ENCODE measurements at places on chromosomes 4 and X.
A peak's percentile ranks its signal among the peaks of the same experiment; 100 is the strongest.

DNA sequence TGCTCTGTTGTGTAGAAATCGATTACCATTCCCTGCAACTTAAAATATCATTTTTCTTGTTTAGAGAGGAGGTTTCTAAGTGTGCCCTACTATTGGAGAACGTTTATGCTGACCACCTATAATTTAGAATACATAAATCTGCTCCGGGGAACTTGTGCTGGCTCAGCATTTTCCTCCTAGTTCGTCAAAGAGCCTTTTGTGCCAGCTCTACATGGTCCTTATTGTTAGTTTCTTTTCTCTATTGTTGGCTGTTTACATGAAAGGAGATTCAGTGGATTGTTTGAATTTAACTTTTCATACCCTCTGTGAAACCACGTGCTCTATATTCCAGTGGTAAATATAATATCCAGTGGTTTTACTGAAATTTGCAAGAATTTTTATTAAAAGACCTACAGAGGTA is 53.4 kb upstream of the ATP8A1 start:
- no peak for DNase-seq

- DNase-seq = no peak
These were observed 34.4 kb upstream of the SLC34A2 start for GRCh38 chr4:25621027-25621930.

DNA sequence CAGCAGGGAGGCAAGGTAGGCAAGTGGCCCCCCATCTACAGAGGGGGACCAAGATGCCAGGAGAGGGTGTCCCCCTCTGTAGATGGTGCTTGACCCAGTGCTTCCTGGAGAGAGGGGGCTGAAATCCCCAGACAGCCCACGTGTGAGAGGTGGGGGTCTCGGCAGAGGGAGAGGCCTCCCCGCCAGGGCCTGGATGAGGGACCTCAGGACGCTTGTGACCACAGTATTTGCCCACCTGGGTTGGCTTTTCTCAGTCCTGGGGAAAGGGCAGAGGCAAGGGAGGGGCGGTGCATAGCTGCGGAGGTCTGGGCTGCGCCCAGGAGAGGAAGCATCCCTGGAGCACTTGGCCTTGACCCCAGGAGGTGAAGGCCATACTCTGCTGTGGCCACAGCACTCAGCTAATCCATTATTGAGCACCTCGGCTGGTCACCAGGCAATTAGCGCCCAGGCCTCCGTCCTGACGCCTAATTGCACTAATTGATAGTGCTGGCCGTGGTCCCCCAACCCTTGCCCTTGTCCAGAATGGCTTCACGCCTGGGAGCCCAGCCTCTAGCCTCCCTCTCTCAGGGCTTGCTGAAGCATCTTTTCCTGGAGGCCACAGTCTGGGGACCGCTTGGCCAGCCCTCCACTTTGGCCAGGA is 30.7 kb downstream of the HMX1 start:
- no peak for DNase-seq

DNA sequence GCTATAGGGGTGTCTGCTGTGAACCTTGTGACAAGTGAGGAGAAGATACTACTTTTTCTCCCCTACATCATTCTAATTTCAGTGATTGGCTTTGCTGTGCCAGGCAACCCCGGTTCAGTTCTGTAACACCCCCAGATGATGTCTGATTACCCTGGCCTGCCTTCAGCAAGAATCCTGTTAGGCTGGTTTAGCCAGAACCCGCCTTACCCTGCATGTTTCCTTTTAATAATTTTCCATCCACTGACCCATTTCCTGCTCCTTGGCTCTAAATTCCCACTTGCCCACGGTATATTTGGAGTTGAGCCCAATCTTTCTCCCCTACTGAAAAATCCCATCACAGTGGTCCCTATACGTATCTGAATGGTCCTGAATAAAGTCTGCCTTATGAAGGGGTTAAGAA is 46.5 kb upstream of the HPSE start:
- DNase-seq = no peak

GRCh38 chrX:6904156-6904555 is 243.4 kb upstream of the STS start:
- DNase-seq = no peak

- peak; percentile 76 for DNase-seq
These were observed at the start of gene SPIN3 for GRCh38 chrX:56995271-56995994. TSS of gene SPIN3 (minus strand) at chrX:56995541. CDS start at chrX:56994947, 594 bp downstream.

GRCh38 chr4:2241003-2241402 is 918 bp downstream of the HAUS3 start:
- DNase-seq = no peak

DNA sequence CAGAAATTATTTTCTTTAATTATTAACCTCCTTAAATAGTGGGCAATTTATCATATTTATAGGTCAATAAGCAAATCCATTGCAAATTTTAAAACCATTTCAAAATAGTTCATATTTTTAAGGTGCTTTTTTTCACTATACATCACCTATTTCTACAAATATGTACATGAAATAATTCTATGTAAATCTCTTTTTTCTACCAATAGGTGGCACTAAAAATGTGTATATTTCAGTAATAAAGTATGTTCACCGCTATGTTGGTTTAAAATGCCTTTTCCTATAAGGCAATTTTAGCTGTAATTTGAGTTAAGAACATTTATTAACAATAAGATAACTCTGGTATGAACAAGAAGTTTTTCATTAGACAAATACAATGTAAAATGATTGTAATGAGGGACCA is 672.2 kb downstream of the KCTD8 start:
- no peak for DNase-seq

DNA sequence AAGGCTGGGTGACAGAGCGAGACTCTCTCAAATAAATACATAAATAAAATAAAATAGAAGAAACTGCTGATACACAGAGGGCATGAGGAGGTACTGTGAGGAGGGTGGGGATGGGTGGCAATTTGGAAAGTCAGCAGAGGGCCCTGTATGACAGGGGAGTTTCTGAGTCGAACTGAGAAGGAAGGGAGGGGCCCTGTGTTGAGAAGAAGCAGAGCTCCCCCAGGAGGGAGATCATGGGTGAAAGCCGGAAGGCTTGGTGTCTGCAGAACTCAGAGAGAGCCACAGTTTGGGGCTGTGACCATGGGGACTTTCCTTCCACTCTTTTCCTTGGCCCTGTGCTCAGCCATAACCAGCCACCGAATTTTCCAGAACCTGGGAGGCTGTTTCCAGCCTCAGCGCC is 24.8 kb upstream of the AFAP1 start:
- no peak for DNase-seq

GRCh38 chr4:129641179-129641578 is 545.2 kb downstream of the C4orf33 start:
- DNase-seq = peak; percentile 27

DNA sequence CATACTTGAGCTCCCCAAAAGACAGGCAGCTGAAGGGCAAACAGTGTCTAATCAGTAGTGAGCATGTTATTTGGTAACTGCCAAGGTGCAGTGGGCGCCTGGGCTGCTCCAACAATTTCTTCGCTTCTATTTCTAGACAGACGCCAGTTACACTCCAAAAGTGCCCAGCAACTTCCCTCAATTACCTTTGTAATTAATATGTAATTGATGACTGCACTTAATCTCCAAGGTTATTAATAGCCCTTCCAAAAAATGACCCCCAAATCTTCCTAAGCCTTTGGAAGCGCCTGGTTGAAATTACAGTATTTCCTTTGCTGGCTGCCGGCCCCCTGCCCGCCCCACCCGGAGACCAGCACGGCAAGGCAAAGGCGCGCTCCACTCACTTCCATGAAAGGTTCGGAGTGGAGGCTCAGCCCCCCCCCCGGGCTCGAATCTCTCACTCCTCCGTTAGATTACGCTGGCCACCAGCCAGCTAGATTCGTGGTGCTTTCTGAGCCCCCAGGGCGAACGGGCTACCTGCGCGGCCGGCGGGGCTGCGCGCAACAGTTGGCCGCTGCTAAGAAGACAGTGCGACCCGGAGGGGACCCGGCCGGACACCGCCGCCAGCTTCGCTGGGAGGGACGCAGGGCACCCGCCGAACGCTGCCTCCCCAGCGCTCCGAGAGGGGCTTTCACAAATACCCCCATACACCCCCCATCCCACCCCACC is 1.9 kb downstream of the GPC4 start:
- no peak for DNase-seq

DNA sequence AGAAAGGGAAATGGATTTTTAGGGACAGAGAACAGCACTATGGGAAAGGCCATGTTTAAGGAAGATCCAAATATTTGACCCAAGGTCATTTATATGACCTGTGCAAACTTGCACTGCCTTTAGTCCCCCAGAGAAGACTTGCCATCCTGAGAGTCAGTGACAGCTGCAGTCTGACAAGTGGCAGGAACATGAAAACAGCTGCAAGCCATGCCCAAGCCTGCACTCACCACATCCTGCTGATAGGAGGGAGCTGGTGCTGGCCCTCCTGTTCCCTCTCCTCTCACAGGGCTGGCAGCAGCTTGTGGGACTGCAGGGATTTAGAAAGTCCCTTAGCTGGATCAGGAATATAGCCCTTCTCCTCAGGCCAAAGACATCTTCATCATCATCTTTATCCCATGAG is 187.7 kb downstream of the RAP1GDS1 start:
- DNase-seq = no peak

DNA sequence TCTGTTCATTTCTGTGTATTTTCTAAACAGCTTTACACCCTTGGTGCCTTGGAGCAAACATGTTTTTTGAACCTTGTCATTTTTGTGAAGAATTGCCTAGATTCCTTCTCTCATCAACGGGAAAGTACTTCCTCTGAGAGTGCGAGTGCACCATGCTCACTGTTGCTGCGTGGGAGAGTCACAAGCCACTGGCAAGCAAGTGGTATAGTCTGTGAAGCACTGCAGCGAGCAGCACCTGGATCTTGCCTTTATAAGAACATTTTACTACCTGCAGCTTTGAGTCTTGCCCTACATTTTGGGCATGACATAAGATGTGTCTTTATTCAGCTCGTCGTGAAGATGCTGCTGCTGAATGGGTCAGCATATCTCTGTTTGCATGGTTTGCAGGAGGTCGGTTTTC is 44.9 kb downstream of the HADH start:
- DNase-seq = no peak

DNA sequence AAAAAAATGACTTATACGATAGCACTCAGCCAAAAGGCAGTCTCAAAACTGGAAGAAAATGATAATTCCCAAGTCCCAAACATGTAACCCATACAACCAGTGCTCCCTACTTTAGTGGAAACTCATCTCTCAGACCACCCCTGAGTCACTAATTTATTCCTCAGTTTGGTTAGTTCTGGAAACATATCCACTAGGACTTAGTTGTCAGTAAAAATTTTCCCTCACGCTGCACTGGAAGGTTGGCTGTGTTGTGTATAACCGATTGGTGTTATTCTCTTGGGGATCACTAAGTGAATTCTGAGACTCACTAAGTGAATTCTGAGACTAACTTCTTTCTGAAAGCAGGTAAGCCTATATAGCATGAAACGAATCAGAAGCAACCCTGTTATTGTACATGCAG is 48.5 kb upstream of the GAB1 start:
- DNase-seq = no peak

GRCh38 chrX:132442691-132443090 is 46.1 kb downstream of the MBNL3 start:
- no peak for DNase-seq

DNA sequence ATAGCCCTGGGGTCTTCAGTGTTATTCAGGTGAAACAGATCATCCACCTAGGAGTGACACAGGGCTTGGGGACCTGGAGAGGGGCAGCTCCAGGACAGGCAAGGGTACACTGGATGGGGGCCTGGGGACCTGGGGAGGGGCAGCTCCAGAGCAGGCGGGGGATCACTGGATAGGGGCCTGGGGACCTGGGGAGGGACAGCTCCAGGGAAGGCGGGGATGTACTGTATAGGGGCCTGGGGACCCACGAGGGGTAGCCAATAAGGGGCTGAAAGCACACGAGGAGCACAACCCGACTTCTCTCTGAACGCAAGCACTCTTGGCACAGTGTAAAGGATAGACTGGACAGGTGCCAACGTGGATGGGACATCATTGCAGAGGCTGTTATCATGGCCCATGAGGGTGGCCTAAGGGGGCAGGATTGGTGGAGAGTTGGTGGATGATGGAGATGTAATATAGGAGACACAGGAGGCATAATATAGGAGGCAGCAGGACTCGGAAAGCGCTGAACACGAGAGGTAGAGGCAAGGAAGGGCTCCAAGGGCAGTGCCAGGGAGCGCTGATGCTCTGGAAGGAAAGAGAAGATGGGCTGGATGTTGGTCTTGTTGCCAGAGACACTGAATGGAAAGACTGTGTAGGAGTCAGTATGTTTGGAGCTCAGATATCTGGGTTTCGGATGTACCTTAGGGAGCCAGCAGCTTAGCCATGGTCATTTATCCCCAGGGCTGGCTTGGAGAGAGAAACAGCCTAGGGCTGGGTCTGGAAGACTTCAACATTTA is 37.9 kb upstream of the FGFBP2 start:
- no peak for DNase-seq

- no peak for DNase-seq
These were observed 7.6 kb downstream of the UBE2D3 start for GRCh38 chr4:102819588-102820365.

GRCh38 chr4:159227984-159228383 is 125.1 kb downstream of the RAPGEF2 start:
- peak; percentile 94 for DNase-seq

- DNase-seq = no peak
These were observed 193.8 kb upstream of the RBPJ start for GRCh38 chr4:26126994-26127393.

GRCh38 chr4:13322681-13323101 is 161.4 kb downstream of the RAB28 start:
- peak; percentile 97 for DNase-seq

DNA sequence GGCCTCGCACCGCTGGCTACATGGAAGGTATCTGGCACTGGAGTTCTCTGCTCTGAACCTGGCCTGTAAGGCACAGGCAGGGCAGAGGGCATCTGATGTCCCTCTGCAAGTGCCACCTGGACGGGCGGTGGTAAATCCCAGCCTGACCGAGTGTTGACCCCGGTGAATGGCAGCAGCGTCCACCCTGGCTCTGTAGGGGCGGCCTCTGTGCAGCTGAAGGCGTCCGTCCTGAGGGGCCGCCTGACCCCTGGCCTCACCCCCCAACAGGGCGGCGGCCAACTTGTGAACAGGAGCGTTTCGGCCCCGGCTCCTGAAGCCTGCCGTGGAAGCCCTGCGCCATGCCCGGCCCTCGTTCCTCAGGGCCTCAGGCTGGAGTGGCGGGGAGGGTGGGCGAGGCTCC is 51.4 kb downstream of the CPZ start:
- DNase-seq = no peak

- DNase-seq = peak; percentile 26
These were observed 368.6 kb upstream of the TENM3 start for GRCh38 chr4:181874602-181875001.

DNA sequence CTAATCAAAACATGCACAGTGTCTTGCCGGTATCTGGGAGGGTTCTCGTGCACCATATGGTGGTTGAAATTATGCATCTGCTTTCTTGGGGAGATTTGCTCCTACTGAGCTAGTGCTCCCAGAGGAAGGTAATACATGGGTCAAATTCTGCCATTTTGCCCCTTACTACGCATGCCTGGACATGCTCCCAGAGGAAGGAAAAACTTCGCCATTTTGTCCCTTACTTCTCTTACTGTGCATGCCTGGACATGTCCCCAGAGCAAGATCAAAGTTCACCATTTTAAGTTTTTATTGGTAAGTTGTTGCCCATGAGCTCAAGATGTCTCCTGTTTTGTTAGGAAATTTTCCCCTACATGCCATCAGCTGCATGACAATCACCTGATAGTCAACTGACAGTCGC is 252.1 kb upstream of the KLHL4 start:
- DNase-seq = no peak
